ENCODE measurements at places on chromosomes 5 and 9.

DNA sequence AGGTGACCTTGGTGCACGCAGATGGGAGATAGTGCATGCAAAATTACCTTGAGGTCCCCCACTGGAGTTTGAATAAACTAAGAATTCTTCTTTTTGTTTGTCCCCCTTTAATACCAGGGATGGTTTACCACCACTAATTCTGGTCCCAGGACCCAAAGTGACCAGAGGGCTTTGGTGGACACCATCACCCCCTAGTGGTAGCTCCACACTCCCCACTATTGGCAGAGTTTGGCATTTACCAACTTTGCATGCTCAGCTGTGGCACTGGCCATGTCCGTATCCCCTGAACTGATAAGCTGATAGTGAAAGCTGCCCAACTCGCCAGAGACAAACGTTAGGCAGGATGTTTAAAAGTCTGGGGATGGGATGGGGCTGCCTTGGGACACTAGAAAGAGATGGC is 3.3 kb downstream of the ASTN2 start:
- no peak for DNase-seq

DNA sequence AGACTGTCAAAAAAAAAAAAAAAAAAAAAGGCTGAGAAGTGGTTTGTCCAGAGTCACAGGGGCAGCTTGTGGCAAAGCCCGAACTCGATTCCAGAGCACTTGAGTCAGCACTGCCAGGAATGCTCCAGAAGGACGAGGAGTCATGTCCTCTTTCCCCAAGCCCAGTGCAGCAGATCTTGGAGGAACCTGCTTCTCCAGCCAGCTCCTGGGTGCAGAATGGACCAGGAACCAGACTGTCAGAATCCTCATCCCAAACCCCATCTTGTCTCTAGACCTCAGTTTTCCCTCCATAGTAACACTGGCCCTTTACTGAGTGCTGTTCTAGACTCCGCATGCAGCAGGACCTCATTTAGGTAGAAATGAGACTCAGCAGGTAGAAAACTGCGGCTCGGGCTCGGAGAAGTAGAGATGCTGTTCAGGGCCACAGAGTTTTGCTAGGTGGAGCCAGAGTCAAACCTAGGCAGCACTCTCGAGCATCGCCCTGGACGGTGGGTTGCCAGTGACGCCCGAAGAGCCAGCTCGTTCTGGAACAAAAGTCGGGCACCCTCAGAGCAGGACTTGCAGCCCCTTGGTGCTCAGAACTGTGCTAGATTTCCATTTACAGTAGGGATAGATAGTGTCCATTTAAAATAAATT is 15.4 kb downstream of the CD74 start:
- no peak for DNase-seq

DNA sequence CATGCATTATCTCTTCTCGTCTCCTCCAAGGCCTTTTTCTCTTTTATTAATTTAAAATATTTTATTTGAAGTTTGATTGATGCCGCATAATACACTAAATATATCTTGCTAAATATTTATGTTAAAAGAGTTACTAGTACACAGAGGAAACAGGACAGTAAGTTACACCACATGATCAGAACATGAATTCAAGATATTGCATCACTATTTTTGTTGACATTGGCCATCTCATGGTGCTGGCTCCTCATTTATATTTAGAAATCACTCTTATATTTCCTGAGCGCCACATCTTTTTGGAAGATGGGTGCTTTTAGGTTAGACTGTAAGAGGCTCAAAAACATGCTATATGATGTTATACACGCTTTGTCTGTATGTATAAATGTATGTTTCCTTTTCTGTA is 23.0 kb downstream of the SPEF2 start:
- DNase-seq: no peak

DNA sequence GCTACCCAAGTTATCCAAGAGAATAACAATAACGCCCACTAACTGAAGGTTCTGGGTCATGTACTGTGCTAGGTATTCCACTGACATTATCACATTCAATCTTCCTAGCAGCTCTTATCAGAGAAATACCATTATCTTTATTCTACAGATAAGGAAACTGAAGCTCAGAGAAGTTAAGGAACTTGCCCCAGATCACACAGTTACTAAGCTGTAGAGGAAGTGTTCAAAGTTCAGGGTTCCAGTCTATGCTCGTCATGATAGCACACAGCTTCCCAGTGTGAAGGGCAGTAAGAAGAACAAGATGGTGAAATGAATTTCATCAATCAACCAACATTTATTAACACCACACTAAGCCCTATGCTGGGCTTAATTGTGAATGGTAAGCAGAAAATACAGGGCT is 29.6 kb downstream of the ELOVL7 start:
- no peak for DNase-seq

GRCh38 chr9:111000202-111000601 is 38.1 kb downstream of the LPAR1 start:
- no peak for DNase-seq

DNA sequence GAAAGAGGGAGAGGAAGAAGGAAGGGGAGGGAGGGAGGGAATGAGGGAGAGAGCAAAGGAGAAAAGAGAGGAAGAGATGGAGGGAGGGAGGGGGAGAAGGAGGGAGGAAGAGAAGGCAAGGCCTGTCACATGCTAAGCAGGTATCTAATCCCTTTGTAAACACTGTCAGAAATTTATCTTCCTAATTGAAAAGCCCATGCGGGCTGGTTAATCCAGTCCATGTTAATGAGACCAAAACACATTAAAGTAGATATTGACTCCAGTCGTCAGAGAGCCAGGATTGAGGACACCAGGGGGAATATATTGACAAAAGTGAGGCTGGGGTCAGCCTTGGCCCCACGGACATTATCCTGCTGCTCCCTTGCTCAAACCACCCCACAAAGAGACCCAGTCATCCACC is 37.4 kb upstream of the ALDH1B1 start:
- no peak for DNase-seq

DNA sequence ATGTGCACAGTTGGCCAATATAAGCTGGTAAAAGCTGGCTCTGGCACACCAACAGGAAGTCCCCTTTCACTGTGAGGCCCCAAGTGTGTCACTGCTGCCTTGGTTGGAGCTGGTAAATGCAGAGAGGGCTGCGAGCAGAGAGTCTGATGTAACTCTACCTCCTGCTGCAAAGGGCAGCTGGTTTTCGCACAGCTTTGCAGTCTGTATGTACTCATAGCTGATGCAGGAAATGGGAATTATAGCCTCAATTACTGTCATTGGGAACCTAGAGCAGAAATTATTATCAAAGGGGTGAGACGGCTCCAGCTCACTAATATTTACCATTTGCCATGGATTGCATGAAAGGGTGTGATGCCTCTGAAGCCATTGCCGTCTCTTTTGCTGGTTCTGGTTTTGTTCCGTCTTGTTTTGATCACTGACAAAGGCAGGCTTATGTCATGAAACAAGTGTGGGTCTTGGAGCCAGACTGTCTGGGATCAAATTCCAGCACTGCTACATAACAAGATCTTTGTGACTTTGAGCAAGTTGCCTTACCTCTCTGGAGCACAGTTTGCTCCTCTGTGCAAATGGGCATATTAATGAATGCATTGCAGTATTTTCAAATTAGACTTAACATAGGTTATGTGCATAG is 124.3 kb upstream of the SLC25A48 start:
- DNase-seq: no peak

DNA sequence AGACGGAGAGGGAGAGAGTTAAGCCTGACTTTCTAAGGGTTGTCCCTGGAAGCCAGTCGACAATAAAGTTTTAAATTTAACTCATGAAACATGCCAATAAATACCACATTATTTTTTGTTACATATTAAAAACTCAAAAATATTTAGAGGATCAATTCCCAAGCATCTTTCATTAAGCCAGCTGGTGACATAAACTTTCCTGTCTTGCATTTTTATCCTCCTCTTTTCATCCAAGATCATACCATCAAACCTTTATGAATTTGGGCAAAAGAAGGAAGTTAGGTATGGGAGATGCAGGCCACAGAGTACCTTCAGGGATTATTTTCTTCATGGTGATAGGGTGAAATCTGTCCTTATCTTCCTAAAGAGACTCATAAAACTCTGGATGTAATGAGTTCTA is 178.3 kb upstream of the FBXL17 start:
- DNase-seq: no peak

DNA sequence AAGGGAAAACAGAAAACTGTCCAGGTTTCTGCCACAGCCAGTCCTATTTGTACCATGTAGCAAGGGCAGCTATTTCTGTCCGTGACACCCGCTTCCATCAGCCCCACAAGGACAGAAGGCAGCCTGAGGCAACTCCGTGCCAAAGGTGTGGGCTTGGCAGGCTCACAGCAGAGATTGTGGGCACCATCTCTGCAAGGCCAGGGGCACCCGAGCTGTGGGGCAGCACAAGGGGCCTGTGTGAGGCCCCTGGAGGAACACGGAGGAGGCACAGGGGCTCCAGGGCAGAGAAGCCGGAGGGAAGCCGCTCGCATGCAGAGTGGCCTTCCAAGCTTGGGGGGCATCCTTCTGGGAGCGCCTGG is 43.5 kb downstream of the COL23A1 start:
- no peak for DNase-seq

DNA sequence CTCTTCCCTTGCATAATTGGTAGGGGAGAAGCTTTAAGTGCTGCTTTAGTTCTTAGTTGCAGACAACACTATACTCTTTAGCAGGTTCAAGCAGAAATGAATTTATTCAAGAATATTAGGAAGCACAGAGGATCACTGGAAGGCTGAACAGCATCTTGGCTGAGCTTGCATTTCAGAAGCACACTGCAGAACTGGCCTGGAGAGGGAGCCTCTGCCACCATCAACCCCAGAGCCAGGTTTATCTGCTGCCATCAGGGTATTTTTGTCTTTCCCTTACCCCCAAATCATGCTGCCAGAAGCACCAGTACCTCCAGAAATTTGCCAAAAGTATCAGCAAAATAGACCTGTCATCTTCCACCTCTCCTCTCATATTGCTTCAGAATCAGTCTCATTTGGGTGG is 440.7 kb downstream of the DMAC1 start:
- DNase-seq: no peak
